Hematopoietic multipotent progenitor cell (in vitro differentiated cells): ENCODE measurements at places on chromosomes 7 and 10.

- no peak for DNase-seq
Observed at GRCh38 chr10:78780551-78780961, 288.2 kb upstream of the ZMIZ1 start.

DNA sequence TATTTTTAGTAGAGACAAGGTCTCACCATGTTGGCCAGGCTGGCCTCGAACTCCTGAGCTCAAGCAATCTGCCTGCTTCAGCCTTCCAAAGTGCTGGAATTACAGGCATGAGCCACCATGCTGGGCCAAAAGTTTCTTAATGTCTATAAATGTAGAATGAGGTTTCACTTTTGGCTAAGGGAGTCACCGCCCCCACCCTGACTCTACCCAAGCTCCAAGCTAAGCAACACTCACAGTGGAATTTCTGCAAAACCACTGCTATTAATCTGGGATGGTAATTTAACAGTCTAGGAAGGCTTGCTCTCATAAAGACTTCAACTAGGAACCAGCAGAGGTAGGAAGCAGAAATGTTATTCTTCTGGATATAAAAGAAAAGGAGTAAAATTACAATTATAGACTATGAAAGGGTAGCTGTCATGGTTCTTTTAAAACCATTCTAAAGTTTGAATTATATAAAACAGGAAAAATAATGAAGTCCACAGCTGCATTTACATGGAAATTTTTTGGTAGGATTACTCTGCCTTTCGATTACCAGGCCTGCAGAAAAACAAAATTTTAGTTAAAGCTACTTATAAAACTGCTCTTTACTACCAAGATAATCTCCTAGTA, 211.6 kb downstream of the SFMBT2 start:
- no peak for DNase-seq

DNA sequence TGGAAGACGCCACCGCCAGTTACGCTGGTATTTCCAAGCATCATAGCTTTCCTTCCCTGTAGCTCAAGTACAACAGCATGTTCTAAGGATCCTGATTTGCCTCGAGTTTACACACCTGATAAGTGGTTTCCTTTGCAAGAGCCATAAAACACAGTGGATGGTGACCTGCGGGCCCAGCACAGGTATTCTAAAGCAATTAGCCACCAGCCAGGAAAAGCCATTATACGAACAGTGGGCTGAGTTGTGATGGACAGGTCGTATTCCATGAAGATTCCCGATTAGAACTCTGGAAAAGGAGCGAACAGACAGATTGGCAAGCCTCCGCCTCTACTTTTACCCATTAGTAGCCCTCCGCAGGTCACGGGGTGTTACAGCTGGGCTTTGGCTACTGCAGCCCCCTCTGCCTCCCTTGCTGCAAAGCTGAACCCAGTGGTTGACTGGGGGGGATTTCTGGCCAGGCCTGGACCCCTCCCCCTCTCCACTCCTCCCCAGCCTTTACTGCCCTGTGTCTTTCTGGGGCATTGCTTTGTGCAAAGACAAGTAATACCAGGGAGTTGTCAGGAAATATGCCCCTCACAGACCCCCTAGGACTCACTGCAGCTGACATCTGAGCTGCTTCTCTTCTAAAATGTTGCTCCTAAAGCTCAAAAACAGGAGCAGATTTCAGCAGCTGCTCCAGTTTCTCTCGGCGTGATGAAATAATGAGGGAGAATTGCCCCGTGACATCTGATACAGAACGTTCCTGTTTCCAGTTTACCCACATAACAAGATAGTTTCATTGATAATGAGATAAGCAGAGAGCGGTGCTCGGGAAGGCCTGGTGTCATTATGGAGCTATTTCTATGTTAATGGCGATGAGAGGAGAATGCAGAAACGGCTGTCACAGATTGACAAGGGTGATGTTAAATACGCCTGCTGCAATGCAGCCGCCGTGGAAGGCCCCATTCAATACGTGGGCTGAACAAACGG, 214.4 kb downstream of the CCSER2 start:
- DNase-seq, result no peak

DNA sequence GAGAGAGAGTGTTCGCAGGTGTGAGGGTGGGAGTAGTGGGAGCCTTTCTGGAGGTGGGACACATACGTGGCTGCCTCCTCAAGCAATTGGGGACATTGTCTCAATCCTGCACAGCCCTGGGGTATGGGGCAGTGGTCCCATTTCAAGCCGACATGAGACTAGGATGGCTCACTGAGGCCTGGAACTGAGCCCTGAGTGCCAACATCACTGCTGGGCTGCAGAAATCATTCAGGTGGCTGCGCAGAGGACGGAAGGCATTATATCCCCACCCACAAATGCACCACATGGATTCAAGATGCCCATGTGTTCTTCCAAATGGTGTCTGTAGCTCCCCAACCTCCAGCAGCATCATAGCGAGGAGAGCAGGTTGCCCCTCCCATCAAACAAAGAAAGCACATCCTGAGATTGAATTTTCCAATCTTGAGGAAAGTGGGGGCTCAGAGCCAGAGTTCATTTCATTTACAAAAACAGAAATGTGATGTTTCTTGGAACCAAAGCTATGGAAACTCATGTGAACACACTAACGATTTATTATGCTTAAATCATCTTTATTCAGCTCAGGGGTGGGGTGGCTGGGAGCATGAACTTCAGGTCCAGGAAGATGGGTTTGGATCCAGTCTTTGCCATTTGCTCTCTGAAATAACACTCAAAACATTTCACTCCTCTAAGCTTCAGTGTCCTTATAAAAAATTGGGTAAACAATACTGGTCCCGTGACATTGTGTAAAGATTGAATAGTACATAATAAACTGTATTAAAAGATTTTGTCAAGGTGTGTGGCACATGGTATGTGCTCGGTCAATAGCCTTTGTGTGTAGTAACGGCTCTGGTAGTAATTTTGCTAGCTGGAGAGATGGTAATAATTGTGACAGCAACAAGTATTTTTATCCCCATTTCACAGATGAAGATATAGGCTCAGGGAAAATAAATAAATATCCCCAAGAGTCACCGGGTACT, 4.6 kb downstream of the SFTPA2 start:
- no peak for DNase-seq

DNA sequence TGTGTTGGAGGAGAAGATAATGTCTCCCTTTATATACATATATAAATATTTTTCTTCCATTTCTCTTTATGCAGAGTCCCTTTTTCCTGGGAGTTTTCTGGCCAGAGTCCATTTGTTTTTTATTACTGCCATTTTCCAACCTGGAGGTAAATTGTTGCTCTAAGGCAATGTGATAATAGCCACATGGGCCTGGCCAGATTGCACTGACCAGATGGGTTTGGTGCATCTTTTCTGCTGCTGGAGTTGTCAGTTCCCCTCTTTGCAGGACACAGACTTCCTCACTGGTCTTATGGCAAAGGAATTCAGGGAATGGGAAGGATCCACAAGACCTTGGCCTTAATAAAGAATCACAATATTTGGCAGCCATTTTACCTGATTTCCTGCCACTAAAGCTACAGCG, 254.9 kb downstream of the SORCS3 start:
- no peak for DNase-seq

- peak; percentile 9 for DNase-seq
Observed at GRCh38 chr10:103367379-103367781, 396 bp upstream of the TAF5 start.

GRCh38 chr10:77261146-77261545, 376.5 kb downstream of the KCNMA1 start:
- no peak for DNase-seq

GRCh38 chr7:108200326-108200725, 70.2 kb upstream of the LAMB4 start:
- DNase-seq, result no peak

GRCh38 chr7:121272676-121273075, 56.1 kb upstream of the WNT16 start:
- no peak for DNase-seq

DNA sequence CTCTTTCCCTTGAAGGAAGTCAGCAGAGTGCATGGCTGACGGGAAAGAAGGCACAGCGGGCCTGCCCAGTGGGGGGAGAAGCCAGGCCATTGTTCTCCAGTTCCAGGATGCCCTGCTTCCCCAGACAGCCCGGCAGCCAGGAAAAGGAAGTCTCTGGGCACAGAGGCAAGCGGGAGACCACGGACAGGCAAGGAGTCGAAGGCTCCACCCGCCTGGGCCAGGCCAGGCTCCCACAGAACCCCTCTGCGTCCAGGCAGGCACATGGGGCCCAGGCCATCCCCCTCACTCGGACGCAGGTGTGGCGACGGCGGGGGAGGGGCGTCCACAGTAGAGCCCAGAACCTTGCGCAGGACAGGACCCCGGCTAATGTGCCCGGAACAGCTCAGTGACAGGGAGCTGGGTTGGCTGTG, 8.7 kb downstream of the GPR146 start:
- DNase-seq, result no peak

DNA sequence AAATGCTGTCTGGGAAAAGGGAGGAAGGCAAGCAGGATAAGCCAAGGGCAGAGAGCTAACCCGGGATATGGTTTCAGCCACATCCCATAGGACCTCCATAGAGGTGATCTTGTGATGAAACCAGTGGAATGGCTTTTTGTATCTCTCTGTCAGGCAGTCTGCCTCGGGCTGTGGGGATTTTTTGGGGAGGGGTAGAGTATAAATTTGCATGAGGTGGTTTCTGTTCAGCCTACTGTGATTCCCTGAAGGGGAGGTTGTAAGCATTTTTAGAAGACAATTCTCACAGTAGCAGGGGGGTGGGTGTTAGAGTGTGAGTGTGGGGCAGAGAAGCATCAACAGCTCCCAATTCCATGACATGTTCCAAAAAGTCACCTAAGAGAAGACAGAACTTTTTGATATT, 11.8 kb downstream of the OR9A2 start:
- DNase-seq, result no peak

GRCh38 chr10:57769298-57769697, 498.4 kb downstream of the IPMK start:
- no peak for DNase-seq

DNA sequence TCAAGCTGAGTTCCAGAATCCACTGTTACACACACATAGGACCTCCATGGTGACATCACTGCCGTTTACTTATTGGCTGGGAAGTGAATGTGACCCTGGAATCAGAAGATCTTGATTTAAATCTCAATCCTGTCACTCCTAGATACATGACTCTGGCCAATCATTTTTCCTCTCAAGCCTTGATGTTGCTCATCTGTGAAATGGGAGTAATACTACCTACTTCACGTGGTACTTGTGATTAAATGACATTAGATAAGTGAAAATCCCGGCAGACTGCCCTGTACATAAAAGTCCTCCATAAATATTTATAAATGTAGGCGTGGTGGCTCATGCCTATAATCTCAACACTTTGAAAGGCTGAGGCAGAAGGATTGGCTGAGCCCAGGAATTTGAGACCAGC, 88.0 kb upstream of the SVIL start:
- no peak for DNase-seq

DNA sequence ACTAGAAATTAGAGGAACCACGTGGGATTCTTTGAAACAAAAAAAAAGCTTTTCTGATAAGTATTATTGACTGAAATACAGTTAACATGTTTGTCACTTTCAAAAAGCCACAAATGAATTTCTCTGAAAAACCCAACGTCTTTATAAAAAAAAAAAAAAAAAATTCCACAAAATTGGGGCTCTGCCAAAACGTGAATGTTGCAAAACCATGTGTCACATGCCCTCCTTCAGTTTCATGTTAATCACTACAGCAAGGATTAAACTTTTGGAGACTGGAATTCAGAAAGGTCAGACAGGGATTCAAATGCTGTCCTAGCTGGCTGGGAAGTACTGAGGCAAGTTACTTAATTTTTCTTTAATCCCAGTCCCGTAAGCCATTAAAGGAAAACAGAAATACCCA, 278.0 kb upstream of the KLF14 start:
- DNase-seq, result peak; percentile 90

DNA sequence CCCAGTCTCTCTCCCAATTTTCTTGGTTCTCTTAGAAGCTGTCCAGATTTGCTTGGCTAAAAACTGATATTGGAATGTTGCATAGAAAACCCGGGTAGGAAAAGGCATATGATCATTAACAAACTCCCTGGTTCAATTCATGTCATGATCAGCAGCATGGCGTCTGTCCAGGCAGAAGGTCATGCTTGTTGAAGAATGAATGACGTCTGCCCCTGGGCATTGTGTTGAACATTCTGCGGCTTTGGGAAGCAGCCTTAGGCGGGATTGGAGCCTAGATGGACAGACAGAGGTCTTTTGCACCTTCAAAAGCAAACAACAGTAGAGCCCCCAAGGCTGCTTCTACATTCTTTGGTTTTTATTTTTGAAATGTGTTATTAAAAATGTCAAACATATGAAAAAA, 7.7 kb upstream of the MINDY3 start:
- no peak for DNase-seq

GRCh38 chr10:62813453-62813852, 2.7 kb downstream of the EGR2 start:
- no peak for DNase-seq

DNA sequence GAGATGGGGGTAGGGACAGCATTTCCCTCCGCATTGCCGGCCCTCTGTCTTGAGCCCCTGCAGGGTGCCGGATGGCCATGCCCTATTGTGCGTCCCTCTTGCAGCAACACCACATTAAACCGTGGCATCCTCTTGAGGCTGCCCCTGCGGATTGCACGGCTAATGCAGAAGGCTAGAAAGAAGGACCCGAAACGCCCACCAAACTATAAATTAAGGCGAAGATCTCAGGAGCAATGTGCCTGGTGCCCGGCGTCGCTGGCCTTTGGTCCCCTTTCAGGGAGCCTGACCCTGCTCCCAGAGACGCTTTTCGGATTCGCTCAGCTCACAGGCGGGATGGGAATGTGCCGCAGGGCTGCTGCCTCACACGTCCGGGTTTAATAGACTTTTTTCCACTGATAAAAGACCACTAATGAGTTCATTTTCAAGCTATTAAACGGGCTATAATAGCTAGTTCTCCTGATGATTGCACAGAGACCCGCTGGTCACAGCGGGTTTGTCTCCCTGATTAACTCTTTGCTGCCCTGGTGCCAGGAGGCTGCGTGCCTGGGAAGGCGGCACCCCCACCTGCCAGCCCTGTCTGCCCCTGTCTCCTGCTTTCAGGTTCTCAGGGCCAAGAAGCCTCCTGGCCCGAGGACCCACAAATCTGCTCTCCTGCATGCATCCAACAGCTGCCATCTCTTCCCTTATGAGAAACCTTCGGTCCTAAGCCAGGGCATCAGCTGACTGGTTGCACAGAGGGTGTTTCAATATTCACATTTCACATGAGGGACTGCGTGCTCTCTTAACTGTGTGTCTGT, 128.3 kb downstream of the ADARB2 start:
- DNase-seq, result no peak

DNA sequence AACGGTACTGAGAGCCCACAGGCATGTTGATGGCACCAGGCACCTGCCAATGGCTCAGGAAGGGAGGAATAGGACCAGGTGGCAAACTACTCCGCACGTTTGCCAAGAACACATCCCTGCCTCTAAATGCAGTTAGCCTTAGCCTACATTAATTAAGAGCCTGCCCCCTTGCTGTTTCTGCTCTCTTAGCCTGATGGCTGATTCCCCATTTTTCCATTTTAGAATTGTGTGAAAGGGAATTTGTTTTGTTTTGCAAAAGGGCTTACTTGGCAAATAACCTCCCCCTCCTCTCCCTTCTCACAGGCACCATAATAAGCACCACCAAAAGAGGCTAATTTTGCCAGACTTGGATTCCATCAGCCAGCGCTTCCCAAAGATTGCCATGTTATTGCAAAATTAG, 1203.2 kb downstream of the SORCS3 start:
- no peak for DNase-seq
